ENCODE measurements at places on chromosomes 2 and 18.
A peak's percentile ranks its signal among the peaks of the same experiment; 100 is the strongest.

GRCh38 chr18:75251466-75251865 is 40.9 kb downstream of the TSHZ1 start:
- no peak for DNase-seq

GRCh38 chr2:166088634-166089033 is 39.2 kb downstream of the SCN1A start:
- no peak for DNase-seq

DNA sequence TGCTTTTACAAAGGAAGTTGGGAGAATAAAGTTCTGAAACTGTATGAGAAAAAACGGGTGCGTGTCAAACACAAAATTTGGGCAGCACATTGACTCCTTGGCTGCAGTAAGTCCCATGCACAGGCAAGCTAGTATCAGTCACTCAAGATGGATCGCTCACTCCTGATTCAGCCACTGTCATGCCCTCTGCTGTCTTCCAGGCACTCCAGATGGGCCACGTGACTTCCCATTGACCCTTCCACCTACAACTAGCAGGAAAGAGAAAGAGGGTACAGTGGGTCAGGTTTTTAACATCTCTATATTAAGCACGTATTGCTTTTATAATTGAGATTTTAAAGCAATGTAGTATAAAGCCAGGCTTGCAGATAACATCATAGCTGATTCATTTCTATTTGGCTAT is 8.6 kb downstream of the ARHGEF33 start:
- no peak for DNase-seq

DNA sequence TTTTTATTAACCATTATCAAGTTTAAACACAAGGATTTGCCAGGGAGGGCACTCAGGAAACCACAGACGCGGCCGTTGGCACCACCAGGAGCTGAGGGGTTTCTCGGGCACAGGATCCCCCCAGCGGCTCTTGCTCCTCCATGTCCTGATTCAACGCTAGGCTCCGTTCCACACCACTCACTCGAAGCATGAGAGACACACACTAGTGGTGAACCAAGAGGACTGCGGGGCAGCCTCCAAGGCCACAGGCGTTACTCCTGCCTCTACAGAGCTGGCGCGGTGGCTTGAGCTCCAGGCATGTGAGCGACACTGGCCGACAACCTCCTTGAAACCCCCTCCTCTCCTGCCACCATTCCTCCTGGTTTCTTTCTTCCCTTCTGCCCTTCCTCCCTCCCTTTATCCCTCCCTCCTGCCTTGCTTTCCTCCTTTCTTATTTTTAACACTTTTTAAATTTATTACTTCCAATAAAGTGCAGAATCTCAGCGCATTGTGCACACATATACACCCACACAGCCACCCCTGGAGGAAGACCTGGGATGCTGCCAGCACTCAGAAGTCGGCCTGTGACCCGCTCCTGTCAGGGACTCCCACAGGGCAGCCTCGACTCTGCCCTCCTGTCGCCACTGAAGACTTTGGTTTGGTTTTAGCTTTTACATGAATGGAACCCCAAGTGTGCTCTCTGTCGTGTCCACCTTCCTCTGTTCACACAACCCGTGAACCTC is 21.7 kb downstream of the COX7A2L start:
- no peak for DNase-seq

DNA sequence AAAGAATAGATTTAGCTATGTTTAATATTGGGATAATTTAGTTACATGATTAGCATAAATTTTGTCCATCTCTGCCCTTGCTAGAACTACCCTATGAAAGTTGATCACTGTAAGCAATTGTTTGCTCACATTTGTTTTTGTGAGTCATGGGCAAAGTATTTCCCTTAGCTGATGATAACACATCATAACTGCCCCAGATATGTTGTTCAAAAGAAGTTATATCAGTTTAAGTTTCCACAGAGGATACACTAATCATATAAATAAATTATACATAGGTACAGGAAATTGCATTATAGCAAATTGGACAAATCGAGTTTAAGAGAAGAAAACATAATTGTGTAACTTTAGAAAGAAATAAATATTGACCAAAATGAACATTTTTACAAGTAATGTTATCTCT is 223.2 kb upstream of the PIK3C3 start:
- DNase-seq = no peak

DNA sequence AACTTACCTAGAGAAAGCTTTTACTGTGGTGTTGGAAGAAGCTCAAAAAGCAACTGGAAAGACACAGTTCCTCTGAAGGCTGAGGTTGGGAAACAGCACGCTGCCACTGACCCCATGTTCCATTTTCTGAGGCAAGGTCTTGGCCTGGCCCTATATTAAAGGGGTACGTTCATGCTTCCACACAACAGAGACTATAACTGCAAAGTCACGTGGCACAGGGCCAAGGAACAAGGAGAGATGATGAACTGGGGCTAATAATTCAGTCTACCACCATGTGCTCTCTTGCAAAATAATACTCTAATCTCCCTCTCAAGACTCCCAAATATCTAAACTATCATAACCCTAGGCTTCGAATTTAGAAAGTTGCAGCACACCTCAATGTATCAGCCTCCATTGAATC is 381.6 kb downstream of the DSEL start:
- no peak for DNase-seq

- DNase-seq = no peak
Observed at GRCh38 chr2:233142355-233142897, 82.3 kb downstream of the INPP5D start.

GRCh38 chr2:136767030-136767429 is 1.7 kb downstream of the THSD7B start:
- DNase-seq = no peak

DNA sequence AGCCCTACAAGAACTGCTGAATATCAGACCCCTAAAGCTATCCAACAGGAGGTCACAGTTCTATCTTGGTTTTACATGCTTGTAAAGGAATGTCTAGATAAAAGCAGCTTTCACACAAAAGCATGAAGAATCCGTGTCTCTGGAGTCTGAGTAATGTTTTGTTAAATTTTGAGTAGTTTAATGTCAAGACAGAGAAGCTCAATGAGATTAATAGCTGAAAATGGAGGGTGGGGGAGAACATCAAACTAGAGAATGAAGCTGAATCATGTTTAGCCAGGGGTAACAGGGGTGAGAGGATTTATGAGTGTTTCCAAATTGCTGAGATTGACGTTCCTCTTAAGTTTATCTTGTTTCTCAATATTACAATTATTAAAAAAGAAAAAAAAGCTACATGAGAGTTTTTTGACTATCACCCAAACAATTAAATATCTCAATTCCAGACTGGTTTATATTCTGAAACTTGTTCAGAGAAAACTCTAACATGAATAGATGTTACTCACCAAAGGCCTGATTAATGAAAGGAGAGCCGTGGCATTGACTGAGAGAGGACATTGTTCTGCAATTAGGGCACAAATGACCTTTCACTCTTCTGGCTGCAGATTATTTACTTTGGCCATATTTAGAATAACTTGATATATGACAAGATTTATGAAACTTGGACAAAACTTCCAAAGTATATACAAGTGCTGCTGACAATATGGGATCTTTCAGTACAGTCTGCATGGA is 266.4 kb upstream of the ETAA1 start:
- DNase-seq = no peak

GRCh38 chr2:27681841-27682240 is 18.2 kb downstream of the SLC4A1AP start:
- no peak for DNase-seq

DNA sequence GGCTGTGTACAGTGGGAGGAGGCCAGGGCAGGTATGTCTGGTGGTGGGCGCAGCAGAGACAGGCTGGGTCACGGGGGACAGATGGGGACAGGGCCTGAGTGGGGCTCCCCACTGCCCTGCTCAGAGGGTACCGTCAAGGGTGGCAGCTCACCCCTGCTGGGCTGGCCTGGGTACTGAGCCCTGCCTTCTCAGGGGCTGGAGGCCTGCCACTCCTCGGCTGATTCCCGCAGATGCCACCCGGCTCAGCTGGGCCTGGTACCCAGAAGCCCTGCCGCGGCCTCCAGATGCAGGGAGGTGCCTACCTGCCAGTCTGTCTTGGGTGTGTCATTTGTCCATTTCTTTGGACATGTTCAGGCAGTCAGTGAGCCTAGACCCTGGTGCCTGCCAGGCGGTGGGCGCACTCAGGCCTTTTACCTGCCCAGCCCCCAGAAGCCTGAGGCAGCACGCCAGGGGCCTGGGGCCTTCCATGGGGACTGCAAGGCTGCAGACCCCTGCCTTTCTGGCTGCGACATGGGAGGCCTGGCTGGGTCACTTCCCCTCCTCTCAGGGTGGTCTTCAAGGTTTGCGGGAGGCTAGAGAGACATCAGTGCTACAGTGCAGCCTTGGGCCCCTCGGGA is 3.3 kb downstream of the SNORC start:
- no peak for DNase-seq

GRCh38 chr2:174023591-174024523 is 58.7 kb upstream of the SP3 start:
- DNase-seq = no peak

- no peak for DNase-seq
Observed at GRCh38 chr2:202848813-202849212, 22.8 kb downstream of the ICA1L start.

- no peak for DNase-seq
Observed at GRCh38 chr2:120461092-120461491, 115.2 kb downstream of the INHBB start.

- DNase-seq = no peak
Observed at GRCh38 chr2:180991361-180991760, 11.0 kb downstream of the UBE2E3 start.

GRCh38 chr2:128445523-128445900 is 126.8 kb upstream of the HS6ST1 start:
- no peak for DNase-seq

- no peak for DNase-seq
Observed at GRCh38 chr2:181646415-181646987, 10.4 kb downstream of the CERKL start.

- DNase-seq = peak; percentile 35
Observed at GRCh38 chr18:21053127-21053526, 58.5 kb downstream of the ROCK1 start.

- no peak for DNase-seq
Observed at GRCh38 chr2:206918263-206918662, 21.1 kb upstream of the CPO start.

- no peak for DNase-seq
Observed at GRCh38 chr18:5721924-5722323, 173.4 kb downstream of the TMEM200C start.

GRCh38 chr2:202018950-202019349 is 14.7 kb upstream of the FZD7 start:
- DNase-seq = no peak

DNA sequence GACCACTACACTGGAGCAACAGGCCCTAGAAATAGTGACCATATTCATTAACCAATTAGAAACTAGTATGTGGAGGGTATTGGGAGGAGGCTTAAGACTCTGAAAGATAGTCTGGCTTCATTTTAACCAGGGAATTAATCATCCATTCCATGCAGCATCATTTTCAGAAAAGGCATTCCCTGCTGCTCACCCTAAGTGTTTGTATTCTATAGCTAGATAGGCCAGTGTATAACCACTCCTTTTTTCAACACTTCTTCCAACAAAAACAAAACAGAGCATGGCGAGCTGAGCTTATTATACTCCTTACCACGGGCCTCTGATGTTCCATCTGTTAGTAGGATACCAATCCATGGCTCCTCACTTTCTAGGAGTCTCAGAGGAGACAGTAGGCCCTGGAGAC is 112.0 kb upstream of the PKDCC start:
- no peak for DNase-seq

GRCh38 chr2:47269316-47270232 is 114.5 kb upstream of the STPG4 start:
- peak; percentile 94 for DNase-seq

DNA sequence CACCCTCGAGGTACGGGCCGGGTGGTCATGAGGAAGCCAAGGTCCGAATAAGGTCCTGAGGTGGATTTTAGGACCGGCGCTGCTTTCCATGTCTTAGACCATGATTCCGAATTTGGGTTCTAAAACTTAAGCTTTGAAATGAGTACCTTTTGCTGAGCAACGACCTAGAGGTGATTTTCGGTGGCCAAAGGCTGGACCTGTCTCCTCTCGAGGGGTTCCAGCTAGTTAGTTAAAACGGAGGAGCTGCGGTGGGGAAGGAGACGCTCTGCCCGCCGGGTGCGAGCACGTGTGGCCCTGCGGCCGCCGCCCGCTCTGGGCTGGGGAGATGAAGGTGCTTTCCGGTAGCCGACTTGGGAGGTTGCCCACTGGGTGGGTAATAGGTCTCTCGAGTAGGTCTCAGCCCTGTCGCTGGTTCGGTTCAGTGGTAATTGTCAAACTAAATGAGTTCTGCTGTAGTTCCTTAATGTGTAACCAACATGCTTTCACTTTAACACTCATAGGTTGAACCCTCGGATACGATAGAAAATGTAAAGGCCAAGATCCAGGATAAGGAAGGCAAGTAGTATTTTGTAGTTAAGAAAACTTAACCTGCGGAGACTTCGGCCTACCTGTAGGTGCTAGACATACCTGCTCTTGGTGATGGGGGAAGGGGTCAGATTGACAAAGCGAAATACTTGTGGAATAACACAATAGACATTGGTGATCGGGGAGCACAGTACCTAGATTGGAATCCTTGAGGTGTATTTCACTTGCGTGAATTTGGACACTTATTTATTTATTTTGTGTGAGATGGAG is 572 bp downstream of the RPS27A start:
- DNase-seq = no peak

GRCh38 chr2:133092571-133092970 is 422.6 kb upstream of the LYPD1 start:
- no peak for DNase-seq

- no peak for DNase-seq
Observed at GRCh38 chr18:66792466-66792865, 188.6 kb upstream of the CDH19 start.

Data from amniotic stem cell (primary cell).